ENCODE measurements at places on chromosomes 13 and 19.
A peak's percentile ranks its signal among the peaks of the same experiment; 100 is the strongest.

DNA sequence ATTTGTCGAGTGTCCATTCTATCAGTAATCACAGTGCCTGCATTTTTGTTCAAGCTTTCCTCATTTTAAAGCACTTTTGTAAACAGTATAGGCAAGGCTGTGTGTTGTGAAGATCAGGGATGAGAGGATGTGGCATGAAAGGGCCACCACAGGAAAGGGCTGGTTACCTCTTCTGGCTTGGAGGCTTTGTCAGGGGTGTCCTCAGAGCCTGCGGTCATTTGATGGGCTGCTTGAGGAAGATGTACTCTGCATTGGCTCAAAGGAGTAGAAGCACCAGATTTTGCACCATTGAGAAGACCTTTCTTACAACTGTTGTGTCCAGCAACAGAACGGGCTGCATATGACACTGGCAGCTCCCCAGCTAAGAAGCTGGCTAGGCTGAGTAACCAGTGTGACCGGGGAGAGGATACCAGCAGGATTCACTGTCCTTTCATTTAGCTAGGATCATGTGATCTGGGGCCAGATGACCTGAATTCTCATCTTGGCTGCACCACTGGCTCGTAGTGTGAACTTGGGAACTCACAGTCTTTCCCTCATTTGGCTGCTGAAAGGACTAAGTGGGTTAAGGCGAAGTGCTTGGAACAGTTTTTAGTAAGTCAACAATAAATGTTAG is 380.2 kb downstream of the FGF9 start:
- no peak for DNase-seq

DNA sequence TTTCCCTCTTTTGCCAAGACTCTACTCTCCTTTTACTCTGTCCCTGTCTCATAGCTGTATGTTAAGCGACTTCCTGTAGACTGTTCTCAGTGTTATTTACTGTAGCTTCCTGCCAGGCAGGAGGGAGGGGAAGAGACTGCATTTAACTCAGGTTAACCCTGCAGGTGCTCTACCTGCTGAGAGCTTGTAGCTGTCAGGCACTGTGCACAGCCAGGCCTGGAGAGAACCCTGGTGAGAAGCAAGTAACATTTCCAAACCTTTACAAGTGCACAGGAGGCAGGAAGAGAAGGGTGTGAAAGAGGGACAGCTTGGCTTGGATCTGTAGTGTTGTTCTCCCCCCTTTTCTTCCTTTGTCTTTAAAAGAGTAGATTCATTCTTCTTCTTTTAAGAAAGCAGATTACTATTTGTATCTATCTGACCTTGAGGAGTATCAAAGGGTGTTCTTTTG is 167.1 kb downstream of the LMO7 start:
- DNase-seq = no peak

GRCh38 chr19:861756-862580 is 2.5 kb downstream of the CFD start:
- DNase-seq = peak; percentile 98

GRCh38 chr13:43487461-43487860 is 299.3 kb downstream of the ENOX1 start:
- DNase-seq = no peak

DNA sequence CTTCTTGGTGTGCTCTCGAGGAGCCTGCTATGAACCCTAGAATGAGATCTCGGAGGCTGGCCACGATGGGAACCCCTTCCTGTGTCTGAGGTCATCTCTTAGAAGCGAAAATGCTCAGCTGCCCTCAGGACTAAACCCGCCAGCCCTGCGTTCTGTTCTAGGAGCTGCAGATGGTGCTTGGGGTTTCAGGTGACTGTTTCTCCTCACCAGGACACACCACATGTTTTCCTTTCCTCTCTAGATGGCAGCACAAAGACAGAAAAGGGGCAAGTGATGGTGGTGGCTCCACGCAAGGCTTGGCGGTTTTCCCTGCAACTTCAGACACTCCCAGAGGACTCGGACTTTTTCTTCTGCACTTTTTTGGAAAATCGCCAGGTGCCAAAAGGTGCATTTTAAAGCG is 60.1 kb downstream of the RNASEH2B start:
- no peak for DNase-seq
